IMR-90 (cell line): ENCODE measurements at places on chromosomes 3 and 15. TPM values are rescaled to one million over a fixed set of nuclear protein-coding genes. Genes with fewer than 3 reads are reported as not detected.

DNA sequence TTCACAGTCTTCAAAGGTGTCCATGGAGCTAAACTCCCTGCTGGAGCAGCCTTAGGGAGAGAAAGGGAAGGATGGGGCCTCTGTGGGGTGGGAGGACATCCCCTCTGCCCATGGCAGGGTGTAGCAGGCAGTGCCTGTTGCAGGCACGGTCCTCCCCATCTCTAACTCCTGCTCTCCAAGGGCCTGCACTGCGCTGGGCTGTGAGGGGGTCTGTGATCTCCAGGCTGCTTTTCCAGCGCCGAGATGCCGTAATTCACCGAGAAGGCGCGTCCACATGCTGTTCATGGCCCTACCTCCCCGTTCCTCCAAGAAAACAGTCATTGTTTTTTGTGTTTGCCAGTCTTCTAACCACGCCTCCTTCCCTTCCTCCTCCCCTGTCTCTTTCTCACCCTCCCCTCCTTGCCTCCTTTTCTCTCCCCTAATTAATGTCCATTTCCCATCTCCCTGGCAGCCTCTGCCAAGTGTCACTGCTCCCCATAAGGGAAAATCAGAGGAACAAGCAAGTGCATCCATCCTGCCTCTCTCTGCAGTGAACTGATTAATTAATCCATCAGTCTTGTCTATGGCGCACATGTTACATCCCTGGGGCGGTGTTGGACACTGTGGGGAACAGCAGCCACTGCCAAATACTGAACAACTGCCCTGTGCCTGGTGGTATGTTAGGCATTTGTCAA lies 17.7 kb upstream of the LAMP3 start:
- no peak for DNase-seq

DNA sequence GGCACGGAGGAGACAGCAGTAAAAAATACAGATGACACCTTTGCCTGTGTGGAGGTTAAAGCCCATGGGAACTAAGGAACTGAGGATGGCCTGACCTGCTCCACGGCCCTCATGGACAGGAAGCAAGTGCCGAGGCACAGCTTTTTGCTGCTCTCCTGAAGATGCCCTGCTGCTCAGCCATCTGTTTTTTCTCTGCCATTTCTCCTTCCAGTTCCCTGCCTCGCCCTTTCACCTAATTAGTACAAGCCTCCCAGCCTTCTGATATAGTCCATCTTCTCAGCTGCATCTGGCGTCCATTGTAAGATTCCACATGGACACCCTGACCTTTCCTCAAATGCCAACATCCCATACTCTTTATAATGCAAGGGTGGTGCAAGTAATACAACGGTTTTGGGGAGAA lies 11.8 kb upstream of the CXCR6 start:
- no peak for DNase-seq

DNA sequence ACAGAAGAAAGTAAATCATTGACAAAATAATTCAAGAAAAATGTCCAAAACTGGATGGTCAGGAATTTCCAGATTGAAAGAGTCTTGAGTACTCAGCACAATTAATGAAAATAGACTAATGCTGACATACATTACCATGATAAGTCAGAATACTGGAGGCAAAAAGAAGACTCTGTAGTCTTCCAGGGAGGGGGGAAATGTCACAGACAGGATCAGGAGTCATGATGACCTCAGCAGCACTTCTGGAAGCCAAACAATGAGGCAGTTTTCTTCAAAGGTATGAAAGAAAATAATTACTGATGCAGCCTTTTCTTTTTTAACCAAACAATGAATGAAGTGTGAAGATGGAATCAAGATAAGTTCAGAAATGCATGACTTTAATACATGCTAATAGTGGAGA lies 30.1 kb upstream of the SLC22A13 start:
- DNase-seq = no peak

- DNase-seq = no peak
Measured at GRCh38 chr3:2589336-2589969, 490.8 kb downstream of the CNTN4 start.

- DNase-seq = no peak
Measured at GRCh38 chr15:89912145-89912673, 543 bp downstream of the ARPIN start.

- no peak for DNase-seq
Measured at GRCh38 chr3:30668051-30668609, 61.7 kb downstream of the TGFBR2 start.

GRCh38 chr3:178405531-178405930 lies 130.7 kb upstream of the KCNMB2 start:
- no peak for DNase-seq

DNA sequence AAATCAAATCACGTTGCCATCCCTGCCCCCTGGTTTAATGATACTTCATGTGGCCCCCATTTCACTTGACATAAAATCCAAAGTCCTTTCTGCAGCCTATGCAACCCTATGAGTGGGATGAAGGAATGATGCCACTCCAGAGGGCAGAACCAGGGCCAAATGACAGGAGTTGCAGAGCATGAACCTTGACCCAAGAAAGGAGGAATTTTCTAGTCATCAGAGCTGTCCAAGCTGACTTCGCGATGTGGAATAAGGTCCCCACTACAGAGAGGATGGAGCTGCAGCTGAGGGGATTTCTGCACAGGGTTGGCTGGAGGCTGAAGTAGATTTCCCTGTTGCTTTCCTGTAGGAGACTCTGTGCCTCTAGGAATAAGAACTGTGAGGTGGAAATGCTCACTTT lies 15.8 kb upstream of the EPHB3 start:
- no peak for DNase-seq

GRCh38 chr15:64521726-64522164 lies 61.4 kb downstream of the ZNF609 start:
- DNase-seq = peak; percentile 49

DNA sequence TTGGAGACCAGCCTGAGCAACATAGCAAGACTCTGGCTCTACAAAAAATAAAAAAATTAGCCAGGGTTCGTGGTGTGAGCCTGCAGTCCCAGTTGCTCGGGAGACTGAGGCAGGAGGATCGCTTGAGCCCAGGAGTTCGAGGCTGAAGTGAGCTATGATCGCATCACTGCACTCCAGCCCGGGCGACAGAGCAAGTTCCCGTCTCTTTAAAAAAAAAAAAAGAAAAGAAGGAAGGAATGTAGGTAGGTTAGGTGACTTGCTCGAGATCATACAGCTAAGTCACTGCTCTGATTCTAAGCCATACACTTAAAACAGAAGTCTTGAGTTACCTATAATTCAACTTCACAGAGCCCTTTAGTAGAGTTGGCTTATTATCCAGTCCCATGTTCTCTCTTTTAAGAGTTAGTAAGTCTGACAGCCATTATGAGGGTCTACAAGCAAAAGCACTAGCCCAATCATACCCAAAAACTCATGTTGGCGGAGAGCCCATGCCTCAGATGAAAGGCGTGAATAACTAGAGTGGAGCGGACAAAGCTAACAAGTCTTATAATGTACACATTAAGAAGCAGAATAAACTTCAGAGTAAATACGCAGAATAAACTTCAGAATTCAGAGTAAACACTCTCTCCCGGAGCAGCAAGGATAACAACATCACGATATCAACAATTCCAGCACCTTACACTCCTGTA lies 768 bp downstream of the AAGAB start:
- DNase-seq = peak; percentile 31

GRCh38 chr3:21234933-21235332 lies 516.1 kb downstream of the ZNF385D start:
- DNase-seq = no peak

DNA sequence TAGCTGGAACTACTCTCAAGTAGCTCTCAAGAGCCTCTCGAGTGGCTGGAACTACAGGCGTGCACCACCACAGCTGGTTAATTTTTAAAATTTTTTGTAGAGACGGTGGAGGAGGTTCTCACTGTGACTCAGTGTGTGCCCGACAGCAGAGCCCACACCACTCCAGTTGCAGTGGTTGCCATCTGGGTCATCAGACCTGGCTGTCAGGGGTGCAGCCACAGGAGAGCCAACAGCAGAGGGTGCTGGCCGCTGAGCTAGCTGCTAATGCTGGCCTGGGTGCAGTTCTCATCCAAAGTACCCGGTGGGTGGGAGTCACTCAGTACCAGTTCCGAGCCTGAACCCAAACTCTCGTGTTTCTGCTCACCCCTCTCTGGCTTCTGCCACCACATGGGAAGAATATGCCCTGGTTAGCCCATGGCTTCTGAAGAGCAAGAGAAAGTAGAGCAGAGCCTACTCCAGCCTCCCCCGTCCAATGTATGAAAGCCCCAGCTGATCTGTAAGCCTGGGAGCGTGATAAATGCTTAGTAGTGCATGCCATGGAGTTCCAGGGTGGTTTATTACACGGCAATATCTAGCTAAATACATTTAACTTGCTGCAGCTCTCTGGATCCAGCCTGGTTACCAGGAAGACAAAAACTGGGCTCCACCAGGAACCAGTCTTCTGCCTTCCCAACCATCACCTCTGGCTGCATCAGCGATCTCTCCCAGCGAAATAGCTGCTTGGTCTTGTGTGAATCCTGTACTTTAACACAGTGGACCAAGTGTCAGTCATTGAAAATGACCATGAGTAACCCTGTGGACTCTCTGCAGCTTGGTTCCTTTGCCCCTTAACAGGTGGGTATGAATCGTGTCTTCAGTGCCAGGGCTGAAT lies 17.1 kb downstream of the UMPS start:
- DNase-seq = no peak

- DNase-seq = no peak
Measured at GRCh38 chr3:177652556-177653291, 455.4 kb upstream of the TBL1XR1 start.

- no peak for DNase-seq
Measured at GRCh38 chr15:75671730-75672602, 24.3 kb downstream of the SNX33 start.

- DNase-seq = peak; percentile 89
Measured at GRCh38 chr3:190718671-190719070, 143.8 kb downstream of the GMNC start.

Gene FANCD2OS
- not detected in 2 replicates for total RNA-seq

Gene ZSCAN2
- total RNA-seq = 15.0 and 18.3 TPM in 2 replicates

Gene RAB6B
- 0.18 and 0.28 TPM in 2 replicates for total RNA-seq

Gene MED12L
- total RNA-seq = 0.18 and 0.28 TPM in 2 replicates

Gene PATL2
- not detected in 2 replicates for total RNA-seq

Gene RAD54L2
- 22.2 and 24.2 TPM in 2 replicates for total RNA-seq
